ENCODE measurements at places on chromosomes 12 and 14.
A peak's percentile ranks its signal among the peaks of the same experiment; 100 is the strongest.

GRCh38 chr12:122983789-122984515, 3.5 kb downstream of the ARL6IP4 start:
- DNase-seq, result peak; percentile 27

DNA sequence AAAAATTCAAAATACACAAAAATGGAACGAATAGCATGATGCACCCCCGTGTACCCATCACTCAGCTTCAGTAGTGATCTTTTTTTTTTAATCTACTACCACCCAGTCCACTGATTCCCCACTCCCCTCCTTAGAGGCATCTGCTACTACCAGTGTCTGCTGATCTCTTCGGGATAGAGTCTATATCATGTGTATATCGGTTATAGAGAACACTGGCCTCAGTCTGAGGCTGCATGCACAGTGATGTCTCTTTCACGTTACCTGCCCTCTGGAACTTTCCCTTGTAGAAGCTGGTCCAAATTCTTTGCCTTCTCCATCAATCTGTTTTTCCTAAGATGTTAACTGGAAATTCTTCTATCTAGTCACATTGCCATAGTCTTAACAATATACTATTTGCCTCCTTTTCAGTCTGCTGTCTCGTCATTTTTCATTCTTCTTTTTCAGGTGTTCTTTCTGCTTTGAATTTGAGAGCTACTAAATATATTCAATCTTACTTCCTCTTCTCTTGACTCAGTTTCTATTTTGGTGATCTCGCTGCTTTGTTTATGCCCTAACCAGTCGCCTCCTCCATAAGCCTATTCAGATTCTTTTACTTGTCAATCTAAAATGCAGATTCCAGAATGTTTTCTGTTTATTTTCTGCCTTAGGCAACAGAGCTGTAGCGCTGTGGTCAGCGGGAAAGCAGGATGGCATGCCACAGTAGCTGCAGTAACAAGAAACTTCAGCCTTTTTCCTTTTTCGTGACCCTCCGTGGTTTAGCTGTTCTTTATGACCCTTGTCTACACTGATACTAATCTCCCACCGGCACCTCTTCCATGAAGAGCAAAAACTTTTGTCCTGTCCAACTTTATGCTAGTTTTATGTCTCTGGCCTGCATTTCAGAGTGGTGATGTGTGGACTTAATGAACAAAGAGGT, 67.0 kb downstream of the FBXW8 start:
- no peak for DNase-seq

DNA sequence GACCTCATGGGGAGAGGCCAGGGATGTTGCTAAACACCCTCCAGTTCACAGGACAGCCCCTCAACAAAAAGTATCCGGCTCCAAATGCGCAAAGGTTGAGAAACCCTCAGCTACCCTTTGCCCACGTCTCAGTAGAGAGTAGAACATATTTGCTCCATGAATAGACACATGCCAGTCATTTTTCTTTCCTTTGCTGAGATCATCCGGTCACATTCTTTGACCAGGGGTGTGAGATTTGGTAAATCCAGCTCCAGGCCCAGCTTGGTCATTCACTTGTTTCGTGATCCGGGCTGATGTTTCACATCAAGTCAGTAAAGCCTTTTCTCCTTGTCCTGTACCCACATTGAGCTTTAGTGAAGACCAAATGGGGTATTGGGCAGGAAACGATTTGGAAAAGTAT, 83.6 kb upstream of the LHX5 start:
- no peak for DNase-seq

DNA sequence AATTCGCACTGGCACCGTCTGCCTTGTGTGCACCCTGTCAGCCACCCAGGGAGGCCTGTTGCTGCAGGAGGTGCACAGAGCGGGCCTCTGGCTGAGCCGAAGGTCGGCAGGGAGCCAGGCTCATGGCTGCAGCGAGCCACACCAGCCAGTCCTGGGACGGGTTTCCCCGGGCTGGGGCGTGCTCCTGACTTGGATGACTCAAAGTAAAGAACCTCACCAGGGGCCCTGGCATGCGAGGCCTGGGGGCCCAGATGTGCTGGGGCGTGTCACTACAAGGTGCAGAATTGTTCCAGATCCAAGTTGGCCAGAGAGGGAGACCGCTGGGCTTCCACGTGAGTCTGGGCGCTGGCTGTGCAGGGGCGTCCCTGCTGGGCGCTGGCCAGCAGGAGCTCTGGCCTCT, 34.5 kb downstream of the FBRSL1 start:
- DNase-seq, result peak; percentile 12

- DNase-seq, result no peak
Measured at GRCh38 chr14:52049721-52050588, 18.9 kb downstream of the NID2 start.

- DNase-seq, result no peak
Measured at GRCh38 chr14:64515053-64515452, 10.5 kb downstream of the ZBTB1 start.

GRCh38 chr12:3761116-3761735, 8.3 kb upstream of the CRACR2A start:
- DNase-seq, result peak; percentile 47

DNA sequence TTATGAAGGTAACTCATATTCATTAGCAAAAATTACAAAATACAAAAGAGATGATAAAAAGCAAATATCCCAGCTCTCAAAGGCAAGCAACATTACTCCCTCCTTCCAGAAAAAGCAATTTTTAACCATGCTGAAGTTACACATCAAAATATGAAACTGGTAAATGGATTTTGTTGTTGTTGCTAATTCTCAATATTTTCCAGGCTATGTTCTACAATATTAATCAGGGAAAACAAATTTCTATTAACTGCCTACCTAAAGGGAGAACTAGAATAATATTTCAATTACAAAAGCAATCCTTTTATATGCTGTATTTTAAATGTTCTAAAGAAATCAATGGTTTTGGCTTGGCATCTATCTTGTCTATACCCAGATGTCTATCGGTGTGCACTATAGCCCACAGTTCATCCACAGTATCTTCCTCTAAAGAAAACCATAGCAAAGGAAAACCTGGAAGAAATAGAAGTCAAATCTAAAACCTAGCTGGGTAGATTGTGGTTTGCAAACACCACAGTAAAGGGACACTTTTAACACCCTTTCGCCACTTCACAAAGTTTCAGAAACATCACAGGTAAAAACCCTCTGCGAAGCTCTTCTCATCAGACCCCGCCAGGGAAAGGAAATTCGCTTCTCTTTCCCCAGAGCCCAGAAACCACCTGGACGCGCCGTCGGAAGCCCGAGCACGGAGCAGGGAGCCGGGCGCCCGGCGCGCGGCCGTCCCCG, 32.0 kb downstream of the TC2N start:
- no peak for DNase-seq

GRCh38 chr14:67251573-67252226, 10.5 kb downstream of the PALS1 start:
- DNase-seq, result peak; percentile 55

DNA sequence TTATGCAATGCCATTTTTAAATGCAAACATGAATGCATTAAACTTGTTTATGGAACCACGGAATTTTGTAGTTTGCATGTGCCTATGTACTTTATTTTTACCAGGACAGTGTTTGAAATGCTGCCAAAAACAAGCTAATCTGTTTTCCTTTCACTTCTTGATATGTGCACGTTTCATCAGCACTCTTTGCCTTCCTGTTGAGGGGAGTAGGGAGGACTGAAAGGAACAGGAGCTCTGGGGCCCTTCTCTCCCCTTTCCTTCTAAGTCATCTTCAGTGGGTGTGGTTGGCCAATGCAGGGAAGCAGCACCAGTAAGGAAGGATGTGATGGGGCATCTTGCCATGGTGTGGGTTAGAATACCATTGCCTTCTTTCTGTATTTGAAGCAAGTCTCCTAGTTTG, 12.1 kb upstream of the PPP4R4 start:
- no peak for DNase-seq

- no peak for DNase-seq
Measured at GRCh38 chr12:114444422-114445279, 38.7 kb upstream of the TBX5 start.

DNA sequence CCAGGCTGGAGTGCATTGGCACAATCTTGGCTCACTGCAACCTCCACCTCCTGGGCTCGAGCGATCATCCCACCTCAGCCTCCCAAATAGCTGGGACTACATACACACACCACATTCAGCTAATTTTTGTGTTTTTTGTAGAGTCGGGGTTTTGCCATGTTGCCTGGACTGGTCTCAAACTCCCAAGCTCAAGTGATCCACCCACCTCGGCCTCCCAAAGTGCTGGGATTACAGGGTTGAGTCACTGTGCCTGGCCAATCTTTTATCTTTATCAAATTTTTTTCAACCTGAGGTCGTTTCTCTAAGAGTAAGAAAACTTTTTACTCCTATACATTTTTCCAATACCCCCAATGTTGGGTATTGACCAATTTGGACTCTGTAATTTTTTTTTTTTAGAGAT, 40.0 kb upstream of the NAP1L1 start:
- no peak for DNase-seq

- DNase-seq, result no peak
Measured at GRCh38 chr12:52836491-52837412, 2.6 kb upstream of the KRT79 start.

GRCh38 chr14:96953087-96953874, 156.1 kb downstream of the VRK1 start:
- no peak for DNase-seq

DNA sequence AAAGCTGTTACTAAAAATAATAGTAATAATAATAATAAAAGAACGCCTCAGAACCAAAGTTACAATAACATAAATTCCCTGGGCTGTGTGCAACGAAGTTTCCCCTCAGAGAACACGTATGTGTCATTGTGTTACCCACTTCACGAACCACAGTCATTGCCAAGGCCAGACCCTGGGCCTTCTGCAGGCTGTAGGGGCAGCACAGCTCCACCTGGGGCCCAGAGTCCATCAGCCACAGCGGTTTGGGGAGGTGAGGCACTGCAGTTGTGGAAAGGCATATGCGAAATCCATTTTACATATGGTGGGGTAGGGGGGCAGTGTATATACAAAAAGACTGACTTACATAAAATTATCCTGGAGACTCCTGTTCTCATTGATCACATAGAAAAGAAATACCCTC, 56.1 kb downstream of the ESR2 start:
- DNase-seq, result no peak

DNA sequence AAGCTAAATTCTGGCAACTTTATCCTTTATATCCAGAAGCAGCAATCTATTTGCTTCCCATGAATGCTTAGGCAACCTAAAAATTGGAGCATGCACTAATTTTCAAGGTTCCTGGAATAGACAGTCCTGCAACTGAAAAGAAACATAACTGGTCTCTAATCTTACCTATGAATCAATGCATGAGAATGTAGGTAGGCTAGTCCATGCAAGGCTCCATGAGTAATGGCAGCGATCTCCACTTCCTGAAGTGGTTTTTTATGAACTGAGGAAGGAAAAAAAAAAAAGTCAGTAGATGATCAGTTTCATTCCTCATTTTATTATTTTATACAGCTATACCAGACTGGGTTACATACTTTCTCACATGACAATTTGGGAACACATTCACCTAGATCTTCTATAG, 102.0 kb downstream of the PEBP1 start:
- DNase-seq, result peak; percentile 58

GRCh38 chr12:117439531-117440001, 78.1 kb upstream of the NOS1 start:
- DNase-seq, result no peak

- peak; percentile 75 for DNase-seq
Measured at GRCh38 chr12:18492372-18493025, 231.2 kb downstream of the PIK3C2G start.

DNA sequence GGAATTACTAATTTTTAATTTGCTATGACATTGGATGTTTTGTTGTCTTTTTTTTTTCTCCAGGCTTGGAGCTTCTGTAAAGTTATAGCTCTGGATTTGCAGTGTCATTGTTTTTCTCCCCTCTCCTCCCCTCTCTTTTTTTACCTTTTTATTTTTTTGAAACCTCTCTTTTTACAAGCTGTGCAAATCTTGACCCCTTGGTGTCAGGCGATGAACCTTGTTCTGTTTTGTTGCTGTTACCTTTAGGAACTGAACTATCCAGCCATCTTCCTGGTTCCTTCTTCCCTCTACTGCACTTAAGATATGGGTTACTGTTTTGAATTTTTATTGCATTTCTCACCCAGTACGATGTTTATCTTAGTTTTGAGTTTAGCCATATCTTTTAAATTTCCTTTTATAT, 13.7 kb downstream of the KTN1 start:
- DNase-seq, result no peak

DNA sequence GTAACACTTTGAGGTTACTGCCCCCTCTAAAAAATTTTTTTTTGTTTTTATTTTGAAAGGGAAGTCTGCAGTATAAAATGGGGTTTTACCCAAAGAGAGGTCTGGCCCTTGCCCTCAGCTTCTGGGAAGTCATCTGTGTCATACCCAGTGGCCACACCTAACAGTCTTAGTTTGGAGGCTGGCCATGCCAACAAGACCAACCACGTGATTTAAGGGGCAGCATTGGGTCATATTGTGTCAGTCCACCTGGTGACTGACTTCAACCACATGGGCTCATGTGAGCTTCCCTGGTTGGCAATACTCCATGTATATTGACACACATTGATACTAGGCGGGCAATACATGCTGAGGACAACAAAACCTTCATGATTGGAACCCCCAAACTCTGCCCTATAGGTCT, 173.9 kb downstream of the GXYLT1 start:
- DNase-seq, result no peak

DNA sequence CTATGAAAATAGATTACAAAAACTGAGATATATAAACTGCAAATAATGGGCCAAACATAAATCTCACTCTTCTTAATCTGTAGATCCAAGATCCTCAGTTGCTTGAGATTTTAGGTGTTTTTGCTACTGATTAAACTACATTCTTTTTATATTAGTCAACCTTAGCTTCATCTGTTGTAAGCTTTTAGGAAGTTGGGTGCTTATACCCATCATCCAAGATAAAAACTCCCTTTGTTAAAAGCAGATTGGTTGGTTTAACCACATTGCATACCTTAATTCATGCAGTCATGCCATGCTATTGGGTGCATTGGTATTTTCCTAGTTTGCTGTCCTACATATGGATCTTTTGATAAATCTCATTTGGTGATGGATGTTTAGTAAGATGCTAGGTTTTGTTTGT, 46.2 kb upstream of the DIP2B start:
- peak; percentile 34 for DNase-seq

DNA sequence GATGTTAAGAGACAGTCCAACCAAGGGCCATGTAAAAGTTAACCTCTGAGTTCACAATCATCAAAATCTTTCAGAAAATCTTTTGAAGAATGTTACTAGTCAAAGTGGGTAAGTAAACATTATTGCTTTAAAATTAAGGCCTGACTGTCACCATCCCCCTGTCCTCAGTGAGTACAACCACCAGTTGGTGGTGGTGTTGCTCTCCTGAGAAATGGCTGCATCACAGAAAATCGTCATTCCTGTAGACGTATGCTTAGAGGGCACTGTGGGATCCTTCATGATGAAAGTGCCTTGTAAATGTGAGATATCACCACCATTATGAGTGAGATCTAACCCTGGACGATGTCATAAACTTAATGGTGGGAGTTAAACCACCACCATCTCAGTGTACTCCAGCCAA, 451.2 kb downstream of the RPS29 start:
- DNase-seq, result no peak

GRCh38 chr12:17206553-17206952, 600.6 kb upstream of the LMO3 start:
- no peak for DNase-seq

- DNase-seq, result no peak
Measured at GRCh38 chr12:50606675-50607375, 102.0 kb downstream of the DIP2B start.
